ENCODE measurements at places on chromosomes 1 and 21.
A peak's percentile ranks its signal among the peaks of the same experiment; 100 is the strongest.

DNA sequence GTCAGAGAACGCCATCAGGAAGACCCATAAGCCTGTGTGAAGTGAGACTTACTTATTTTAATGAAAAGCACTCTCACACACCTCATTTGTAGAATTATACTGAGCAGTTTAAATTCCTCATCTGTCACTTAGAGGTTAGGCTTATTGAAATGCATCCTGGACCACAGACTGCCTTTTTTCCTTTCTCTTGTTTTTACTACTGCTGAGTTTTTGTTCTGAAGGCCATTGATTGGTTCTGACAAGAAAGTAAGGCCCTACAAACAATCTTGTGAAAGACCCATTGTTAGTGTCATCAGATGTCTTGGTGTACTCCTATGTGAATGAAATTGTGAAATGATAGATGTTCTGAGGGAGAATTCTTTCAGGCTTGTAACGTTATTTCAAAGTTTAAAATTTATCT lies 1343.3 kb upstream of the ADGRL2 start:
- DNase-seq: no peak

DNA sequence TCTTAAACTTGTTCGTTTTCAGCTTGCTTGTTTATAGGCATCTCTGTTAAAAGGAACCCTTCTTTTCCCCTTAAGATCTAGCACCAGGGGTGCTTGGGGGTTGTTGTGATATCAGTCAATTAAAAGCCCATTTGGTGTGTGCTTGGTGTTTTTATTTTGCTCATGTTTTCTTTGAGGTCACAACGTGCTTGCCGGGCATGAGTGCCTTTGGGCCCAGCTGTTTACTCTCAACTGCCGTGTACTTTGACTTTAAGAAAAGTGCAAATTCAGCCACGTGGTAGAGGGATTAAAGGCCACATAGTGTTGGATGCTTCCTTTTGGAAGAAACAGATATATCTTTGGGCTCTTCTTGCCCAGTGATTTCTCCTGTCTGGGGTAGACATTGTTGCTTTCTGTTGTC lies 10.5 kb downstream of the ARID1A start:
- no peak for DNase-seq

DNA sequence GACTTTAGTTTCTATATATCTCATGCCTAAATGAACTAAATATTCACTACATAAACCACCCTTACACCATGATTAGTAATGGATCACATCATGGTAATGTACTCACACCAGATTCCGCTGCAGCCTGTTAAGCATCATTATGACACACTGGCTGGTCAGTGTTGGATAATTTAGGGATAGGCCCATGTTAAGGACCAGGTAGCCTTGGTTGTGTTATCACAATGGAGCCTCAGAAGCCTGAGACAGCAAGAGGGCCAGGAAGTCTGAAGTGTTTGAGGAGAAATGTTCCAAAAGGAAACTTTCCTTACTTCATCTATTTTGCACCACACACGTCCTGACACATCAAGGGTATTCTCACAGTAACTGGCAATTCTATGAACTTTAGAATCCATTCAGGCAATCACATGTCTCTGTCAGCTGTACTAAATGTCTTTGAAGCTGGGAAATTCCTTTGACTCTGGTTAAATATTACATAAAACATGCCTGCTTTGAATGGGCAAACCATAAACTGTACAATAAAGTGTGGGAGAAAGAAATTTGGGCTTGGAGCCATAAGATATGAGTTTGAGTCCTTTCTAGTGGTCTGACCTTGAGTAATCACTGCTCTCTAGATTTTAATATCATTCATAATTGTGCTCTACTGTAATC lies 105.3 kb upstream of the DPT start:
- DNase-seq: no peak

- DNase-seq: no peak
Observed at GRCh38 chr1:27391511-27392095, 819 bp upstream of the GPR3 start.

DNA sequence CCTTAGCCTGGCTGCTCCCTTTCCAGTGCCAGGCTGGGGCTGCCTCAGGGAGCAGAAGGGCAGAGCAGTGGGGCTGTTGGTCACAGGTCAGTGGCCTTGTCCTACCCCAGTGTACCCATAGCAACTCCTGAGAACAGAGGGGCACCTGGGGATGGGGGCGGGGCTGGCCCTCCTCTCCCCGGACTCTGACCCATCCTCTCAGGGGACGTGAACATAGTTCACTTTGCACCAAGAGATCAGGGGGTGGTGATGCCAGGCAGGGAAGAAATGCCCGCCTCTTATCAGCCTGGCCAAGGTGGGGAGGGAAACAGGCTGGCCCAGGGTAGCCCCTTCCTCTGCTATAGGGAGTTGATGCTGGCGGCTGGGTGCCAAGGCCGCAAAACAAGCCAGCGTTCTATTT lies 4.9 kb downstream of the ETNK2 start:
- DNase-seq: no peak

- DNase-seq: no peak
Observed at GRCh38 chr21:33901412-33902288, 14.0 kb downstream of the ATP5PO start.

- DNase-seq: no peak
Observed at GRCh38 chr1:109025694-109026093, 16.2 kb downstream of the WDR47 start.

DNA sequence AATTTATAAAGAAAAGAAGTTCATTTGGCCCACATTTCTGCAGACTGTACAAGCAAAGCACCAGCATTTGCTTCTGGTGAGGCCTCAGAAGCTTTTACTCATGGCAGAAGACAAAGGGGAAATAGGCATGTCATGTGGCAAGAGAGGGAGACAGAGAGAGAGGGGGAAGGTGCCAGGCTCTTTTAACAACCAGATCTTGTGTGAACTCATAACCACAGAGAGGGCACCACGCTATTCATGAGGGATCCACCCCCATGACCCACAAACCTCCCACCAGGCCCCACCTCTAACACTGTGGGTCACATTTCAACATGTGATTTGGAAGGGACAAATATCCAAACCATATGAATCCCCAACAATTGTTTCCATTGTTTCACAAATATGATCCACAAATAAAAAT lies 467.9 kb downstream of the SIPA1L2 start:
- no peak for DNase-seq

GRCh38 chr1:39958403-39959200 lies 3.7 kb downstream of the MFSD2A start:
- no peak for DNase-seq

DNA sequence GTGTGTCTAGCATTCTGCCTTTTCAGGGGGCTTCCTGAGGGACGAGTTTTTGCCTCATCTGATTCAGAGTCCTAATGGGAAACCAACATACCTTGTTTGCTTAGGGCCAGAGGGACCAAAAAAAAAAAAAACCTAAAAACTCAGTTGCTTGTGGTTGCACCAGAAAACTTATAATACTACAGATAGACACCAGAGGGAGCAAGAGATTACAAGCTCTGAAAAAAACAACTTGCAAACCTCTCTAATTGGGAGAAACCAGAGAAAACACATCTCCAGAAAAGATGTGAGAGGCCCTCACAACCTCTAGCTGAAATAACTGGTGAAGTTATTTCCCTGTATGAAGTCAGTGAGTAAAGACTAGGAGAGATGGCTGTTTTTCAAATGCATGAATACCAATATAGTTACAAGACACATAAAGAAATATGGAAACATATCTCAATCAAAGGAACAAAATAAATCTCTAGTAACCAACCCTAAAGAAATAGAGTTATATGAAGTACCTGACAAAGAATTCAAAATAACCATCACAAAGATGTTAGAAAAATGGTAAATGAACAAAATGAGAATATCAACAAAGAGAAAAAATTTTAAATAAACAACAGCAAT lies 233.7 kb upstream of the NFIA start:
- no peak for DNase-seq

GRCh38 chr1:160032165-160032820 lies 503 bp upstream of the PIGM start:
- no peak for DNase-seq

DNA sequence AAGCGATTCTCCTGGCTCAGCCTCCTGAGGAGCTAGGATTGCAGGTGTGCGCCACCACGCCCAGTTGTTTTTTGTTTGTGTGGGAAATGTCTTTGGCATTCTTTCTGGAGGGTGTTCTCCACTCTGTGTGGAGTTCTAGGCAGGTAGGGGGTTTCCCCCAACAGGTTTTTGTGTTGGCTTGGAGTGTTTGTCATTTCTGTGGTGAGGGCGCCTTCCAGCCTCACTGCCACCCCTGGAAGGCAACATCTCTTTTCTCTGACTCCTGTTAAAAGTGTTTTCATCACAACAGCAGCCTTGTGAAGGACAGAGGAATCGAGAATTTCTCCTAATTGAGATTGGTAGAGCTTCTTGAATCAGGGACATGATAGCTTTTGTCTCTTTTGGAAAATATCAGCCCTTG lies 69.7 kb downstream of the PRKCZ start:
- no peak for DNase-seq

DNA sequence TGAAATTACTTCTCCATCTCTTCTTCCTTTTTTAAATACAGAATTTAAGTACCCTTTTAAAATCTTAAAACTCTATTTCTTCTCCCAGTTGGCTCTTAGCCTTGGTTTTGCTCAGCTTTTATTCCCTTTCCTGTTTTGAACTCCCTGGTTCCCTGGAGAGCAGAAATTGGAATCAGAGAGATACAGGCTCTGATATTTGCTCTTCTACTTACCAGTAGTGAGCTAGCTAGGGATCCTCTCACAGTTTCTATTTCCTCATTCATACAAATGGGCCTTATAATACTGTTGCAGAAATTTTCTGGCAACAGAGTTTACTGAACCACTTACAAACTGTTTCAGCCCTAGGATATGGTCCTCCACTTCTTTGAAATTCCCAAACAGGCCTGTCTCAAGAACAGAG lies 606.3 kb downstream of the NUF2 start:
- no peak for DNase-seq

- peak; percentile 66 for DNase-seq
Observed at GRCh38 chr1:68116643-68117235, 66.3 kb upstream of the DIRAS3 start.

DNA sequence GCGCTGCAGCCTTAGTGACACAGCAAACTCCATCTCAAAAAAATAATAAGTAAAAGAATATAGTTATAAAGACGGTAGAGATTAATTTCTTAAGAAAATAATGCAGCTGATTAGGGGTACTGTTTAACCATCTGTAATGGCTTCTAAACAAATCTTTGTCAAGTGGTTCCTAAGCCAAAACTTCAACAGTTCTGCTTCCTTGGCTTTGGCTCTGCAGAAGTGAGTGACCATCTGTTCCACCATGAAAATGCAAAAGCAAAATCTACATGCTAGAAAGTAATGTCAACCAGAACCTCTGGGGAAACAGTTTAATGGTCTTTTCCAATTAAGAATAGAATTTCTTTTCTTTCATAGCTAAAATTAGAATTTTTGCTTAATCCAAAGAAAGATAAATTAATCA lies 8.3 kb upstream of the SH2D5 start:
- DNase-seq: no peak

DNA sequence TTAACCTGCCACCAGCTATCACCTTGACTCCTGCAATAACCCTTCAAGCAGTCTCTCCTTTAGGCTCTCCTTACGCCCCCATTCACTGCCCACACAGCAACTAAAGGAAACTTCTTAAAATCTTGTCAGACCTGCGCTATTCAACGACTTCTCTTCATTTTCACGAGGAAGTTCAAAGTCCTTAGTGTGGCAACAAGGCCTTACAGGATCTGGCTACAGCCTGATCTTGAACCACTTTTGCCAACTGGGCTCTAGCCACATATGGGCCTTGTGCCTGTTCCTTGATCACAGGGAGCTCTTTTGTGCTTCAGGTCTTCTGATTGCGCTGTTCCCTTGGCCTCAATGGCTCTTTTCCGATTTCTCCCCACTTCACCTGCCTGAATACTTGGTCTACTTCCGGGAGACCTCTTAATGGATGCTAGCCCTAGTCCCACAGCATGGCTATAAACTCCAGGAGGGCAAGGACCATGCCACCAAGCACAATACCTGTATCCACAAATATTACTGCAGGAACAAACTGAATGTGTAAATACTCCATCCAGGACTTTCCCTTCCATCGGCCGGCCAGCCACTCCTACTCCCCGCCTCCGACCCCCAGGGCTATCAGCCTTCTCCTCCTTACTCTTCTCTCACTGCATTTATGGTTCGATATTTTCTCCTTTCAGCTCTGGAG lies 2.3 kb upstream of the CTNNBIP1 start:
- no peak for DNase-seq

- no peak for DNase-seq
Observed at GRCh38 chr1:87106144-87106543, 191.7 kb downstream of the HS2ST1 start.

GRCh38 chr1:61053226-61053711 lies 29.1 kb upstream of the NFIA start:
- DNase-seq: no peak

- no peak for DNase-seq
Observed at GRCh38 chr1:21260405-21261125, 29.7 kb downstream of the ECE1 start.

- no peak for DNase-seq
Observed at GRCh38 chr1:78691995-78692747, 42.5 kb downstream of the IFI44 start.

DNA sequence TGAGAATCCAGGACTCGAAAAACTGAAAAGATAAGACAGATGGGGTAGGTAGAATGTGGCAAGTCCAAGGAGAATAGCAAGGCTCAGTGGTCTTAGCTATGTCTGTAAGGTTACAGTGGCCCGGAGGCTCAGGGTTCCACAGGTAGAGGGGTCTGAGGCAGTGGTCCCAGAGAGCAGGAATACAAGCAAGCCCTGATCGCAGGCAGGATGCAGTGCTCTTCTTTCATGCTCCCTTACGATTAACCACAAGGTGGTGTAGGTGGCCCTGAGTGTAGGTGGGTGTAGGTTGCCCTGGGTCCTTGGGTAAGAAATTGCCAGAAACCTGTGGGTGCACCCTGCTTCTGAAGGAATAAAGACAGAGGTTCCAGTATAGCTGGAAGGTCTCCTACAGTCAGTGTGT lies 99.1 kb upstream of the RAB3GAP2 start:
- no peak for DNase-seq

- no peak for DNase-seq
Observed at GRCh38 chr1:31700468-31701090, 3.2 kb downstream of the COL16A1 start.

- DNase-seq: no peak
Observed at GRCh38 chr1:171422511-171422910, 62.8 kb upstream of the PRRC2C start.

GRCh38 chr1:236159704-236160539 lies 17.6 kb downstream of the GPR137B start:
- no peak for DNase-seq
